ENCODE measurements at places on chromosomes 4 and X.

GRCh38 chr4:176709417-176709816, 83.3 kb downstream of the VEGFC start:
- DNase-seq = no peak

GRCh38 chr4:182348779-182349326, 105.7 kb downstream of the TENM3 start:
- DNase-seq = no peak

- DNase-seq = no peak
These were observed 26.6 kb downstream of the PLAC1 start for GRCh38 chrX:134631426-134632346.

DNA sequence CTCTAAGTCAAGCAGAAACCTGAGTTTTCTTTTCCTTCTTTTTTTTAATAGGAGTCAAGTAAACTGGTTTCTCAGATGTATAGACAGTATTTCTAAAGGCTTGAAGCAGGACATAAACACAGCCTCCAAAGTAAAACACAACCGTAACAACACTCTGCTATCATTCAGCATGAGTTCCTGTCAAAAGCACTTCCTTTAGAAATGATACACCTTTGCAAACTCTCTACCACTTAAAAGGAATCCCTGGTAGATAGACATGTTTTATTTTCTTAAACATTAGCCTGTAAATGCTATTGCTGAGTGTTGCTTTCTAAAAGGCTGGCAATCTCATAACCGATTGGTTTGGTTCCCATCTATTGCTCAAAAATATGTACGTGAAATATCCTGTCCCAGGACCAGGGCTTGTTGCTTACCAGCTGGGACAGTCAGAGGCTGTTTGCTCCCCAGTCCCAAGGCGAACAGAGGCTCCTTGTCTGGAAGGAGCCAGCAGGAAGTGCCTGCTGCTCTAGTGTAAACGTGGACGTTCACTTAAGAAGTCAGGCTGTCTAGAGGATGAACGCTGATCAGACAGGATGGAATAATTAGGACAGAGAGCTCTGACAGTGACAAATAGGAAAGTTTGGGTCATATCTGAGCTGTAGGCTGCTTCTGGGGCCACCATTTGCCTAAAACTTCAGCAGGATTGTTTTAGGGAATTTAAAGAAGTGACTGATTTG, 173.9 kb upstream of the KLF3 start:
- no peak for DNase-seq

GRCh38 chr4:47473141-47473750, 9.7 kb upstream of the COMMD8 start:
- DNase-seq = no peak

- no peak for DNase-seq
These were observed 1467.4 kb downstream of the C4orf33 start for GRCh38 chr4:130563185-130563888.

DNA sequence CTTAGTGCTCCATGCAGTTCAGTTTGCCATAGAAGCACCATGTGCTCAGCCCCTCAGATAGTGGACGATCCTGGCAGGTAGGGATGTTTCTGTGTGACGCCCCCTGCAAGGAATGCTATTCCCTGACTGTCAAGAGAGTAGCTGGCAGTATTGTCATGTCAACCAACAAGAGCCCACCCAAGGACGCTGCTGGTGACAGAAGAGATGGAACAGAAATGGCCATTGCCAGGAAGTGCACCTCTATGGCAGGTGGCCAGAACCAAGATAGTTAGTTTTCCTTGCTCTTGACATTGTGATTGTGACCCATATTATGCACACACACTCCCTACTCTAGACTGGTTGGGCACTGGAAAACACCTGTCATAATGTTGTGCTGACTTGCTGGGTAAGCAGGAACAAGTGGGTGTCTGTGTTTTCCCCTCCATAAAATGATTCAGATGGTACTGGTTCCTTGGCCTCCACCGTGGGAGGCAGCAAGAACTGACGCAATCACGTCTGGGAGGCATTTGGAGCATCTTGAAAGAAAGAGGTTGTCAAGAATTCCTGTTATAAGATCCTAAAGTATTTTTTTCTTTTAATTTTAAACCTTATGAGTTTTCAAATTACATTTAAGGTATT, 507.9 kb downstream of the MID1IP1 start:
- DNase-seq = no peak

DNA sequence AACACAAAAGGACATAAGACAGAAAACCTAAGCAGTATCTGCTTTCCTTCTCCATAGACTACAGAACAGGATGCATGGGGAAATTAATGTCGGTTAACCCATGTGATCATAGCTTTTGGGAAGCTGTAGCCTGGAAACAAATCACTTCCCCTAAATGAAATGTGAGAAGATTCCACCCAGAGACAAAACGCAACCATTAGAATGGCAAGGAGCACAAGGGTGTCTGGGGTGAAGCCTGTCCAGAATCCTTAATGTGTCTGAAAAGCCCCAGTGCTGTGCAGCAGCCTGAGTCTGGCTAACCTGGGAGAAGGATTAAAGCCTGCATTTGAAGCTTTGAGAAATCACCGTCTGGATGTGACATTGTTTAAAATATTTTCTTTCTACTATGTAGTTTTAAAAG, 213.3 kb downstream of the ANKRD50 start:
- DNase-seq = no peak

DNA sequence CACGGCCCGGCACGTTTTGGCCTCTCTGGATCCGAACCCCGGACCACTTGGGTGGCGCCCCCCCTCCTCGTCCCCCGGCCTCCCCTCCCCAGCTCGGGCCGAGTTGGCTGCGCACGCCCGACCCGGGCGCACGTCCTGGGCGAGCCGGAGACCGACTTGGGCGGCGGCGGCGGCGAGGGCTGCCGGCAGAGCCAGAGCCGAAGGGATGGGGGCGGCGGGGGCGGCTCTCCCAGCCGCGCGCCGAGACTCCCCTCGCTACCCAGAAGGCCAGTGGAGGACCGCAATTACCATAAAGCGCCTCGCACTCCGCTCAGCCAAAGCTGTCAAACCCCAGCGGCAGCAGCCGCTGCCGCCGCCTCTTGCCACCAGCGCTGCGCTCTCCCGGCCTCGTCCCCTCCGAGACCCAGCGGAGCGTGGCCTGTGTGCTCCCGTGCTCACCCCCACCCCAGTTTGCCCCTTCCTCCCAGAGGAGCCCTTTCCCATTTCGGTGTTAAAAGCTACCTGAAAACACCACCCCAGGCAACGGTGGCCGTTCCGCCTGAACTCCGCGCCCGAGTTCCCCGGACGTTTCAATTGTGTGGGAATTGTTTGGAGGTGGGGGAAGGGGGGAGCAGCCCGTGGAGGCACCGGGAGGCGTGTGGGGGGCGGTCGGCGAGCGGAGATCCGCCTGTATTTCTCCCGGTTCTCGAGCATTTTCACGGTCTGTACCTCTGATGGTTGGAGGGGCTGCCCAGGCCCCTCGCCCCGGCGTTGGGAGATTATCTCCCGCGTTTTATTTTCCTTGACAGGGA, 701 bp upstream of the BCOR start:
- DNase-seq = no peak

DNA sequence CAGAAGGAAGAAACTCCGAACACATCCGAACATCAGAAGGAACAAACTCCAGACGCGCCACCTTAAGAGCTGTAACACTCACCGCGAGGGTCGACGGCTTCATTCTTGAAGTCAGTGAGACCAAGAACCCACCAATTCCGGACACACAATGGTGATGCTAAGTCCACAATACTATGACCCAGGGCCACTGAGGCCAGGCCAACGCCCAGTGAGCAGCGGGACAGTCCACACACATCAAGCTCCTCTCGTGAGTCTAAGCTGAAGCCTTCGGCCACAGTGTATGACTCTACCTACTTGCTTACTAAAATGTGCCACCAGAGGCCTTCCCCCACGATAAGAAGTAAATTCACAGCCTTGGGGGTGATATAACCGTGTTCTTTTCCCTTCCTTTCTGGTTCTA, 10.2 kb upstream of the CDKN2AIP start:
- DNase-seq = no peak

DNA sequence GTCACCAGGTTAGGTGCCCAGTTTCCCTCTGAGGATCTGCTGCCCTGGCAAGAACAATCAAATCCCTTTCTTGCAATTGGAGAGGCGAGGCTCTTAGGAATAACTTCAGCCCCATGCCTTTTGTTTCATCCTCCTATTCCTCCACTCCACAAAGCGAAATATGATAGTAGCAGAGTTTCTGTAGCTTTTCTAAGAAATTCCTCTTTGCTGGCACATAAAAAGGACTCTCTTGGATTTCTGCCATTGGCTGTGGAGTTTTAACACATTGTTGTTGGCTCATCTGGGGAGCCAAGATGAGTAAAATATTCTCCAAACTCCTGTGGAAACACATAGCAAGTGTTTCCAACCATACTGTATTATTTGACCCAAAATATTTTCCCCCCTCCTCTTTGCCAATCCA, 11.0 kb upstream of the ADGRG2 start:
- no peak for DNase-seq

DNA sequence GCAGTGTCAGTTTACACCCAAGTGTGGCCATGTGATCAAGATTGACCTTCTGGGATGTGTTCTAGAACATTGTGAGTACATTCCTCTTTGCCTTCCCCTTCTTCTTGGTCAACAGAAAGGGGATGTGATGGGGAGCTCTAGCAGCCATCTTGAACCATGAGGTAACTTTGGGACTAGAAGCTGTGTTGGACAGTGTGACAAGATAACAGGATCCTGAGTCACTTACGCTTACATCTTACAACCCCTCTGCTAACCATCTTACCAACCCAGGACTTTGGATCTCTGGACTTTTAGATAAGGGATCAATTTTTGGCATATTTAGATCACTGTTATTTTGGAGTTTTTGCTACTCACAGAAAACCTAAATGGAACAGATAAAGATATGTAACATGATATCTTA, 625.6 kb downstream of the BCOR start:
- DNase-seq = no peak

DNA sequence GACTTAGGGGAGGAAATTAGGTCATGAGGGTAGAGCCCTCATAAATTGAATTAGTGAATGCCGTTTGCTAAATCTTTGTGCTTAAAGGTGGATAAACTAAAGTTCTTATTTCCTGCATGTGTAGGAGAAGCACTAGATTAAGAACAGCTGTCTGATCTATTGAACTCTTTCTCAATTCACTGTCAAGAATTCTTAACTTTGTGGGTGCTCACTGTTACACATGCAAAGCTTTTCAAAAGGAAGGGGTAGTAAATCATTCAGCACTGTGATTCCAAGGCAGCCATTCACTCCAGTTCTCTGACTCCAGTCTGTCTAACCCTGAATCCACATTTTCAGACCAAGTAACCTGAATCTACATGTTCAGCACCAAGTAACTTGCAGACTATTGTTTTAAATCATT, 1520.1 kb downstream of the PCDH18 start:
- no peak for DNase-seq

DNA sequence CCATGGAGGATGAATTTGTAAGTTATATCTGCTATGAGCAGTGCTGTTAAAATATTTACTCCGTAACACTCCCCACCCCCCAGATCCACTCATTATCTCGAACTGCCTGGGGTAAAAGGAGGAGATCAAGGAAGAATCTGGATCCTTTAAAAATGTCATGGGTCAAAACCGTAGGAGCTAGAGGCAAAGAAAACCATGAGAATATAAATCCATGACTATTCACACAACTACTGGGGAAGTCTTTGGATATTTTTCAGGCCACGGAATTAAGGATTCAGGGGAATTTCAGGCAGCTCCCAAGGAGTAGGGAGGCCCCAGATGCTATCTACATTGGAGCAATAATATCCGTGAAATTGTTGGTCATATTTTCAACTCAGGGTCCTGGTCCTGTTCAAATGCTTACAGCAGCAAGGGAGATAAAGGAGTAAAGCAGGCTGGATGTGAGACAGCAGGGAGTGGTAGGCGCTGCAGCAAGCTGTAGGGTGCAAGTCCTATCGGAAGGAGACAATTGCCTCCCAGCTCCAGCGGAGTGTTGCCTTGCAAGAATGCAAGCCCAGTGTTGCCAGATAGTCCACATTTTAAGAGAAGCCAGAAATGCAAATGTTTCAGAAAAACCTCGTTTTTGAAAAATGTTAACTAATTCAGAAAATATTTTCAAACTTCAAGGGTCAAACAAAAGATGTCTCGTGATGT, 116.2 kb upstream of the KIT start:
- DNase-seq = no peak

DNA sequence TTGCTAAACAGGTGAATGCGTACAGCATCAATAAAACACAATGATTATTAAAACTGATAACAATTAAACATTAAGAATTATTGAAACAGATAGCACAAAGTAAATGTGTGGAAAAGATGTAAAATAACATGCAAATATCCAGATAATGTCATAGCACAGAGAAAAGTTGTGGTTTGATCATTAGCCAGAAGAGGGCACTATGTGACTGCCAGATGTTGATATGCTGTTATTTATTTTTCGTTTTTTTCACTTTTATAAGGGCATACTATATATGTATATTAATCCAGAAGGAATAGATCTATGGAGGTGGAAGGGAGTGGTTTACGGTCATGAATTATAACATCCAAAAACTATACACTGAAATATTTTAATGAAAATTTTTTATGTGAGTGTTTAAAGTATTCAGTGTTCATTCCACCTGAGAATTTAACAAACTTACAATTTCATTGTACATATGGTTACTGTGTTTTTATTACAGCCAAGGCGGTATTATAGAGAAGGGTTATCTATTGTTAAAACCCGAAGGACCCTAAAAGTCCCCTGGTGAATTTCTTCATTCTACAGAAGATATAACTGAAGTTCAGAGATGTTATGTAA, 211.9 kb upstream of the UGT8 start:
- no peak for DNase-seq

GRCh38 chr4:83906561-83906960, 370.7 kb downstream of the GPAT3 start:
- no peak for DNase-seq

DNA sequence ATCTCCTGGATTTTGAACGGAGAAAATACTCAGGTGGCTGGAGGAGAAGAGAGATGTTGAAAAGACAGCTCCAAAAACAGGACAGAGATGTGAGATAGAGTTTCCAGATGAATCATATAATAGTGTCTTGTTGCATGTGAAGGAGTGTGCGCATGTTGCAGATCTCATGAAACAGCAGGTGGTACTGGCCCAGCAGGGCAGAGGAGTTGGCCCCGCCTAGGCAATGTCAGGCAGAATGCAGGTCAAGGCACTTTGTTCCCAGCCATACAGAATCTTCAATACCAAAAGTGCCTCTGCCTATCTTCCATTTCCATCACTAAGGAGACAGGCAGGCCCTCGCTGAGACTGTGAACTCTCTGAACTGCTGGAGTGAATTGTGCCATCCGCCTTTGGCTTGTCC, 63.9 kb upstream of the FAT1 start:
- no peak for DNase-seq

DNA sequence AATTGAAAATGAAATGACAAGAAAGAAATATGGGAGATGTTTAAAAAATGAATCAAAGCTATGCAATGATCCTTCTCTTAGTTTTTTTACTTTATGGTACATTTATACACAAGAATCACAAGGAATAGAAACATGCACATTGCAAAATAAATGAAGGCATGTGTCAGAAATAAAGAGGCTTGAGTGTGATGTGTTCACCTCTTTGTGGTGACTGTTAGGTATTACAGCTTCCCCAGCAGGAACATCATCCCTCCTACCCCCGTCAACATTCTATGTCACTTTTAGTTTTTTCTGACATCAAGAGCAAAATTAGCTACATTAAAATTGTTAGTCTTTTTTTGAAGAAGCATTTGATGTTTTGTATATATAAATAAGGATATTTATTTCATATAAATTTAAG, 214.8 kb downstream of the SLC4A4 start:
- no peak for DNase-seq

Data from cortex of kidney (tissue), 1 donor.